ENCODE measurements at places on chromosomes 5 and 9.

GRCh38 chr5:43771611-43772031 lies 168.6 kb downstream of the NNT start:
- DNase-seq = no peak

DNA sequence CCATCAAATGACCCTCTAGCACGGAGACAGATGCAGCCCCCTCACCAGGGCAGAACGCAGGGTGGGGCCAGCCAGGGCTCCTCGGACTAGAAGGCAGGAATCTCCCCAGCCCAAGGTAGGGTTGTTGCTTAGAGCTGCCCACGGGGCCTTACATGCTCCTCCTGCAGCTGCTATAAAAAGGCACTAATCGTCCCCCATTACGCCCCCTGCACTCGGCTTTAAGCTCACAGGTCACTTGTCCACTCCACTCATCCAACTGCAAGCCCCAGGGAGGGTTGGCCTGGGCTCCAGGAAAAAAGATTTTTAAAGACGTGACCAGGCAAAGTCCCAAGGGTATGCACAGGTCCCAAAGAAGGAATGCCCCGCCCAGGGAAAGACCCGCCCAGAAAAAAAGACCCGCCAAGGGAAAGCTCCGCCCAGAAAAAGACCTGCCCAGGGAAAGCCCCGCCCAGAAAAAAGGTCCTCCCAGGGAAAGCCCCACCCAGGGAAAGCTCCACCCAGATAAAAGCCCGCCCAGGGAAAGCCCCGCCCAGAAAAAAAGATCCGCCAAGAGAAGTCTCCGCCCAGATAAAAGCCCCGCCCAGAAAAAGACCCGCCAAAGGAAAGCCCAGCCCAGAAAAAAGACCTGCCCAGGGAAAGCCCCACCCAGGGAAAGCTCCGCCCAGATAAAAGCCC lies 11.1 kb downstream of the GRIN1 start:
- no peak for DNase-seq

- no peak for DNase-seq
Observed at GRCh38 chr9:26502311-26502710, 390.3 kb downstream of the CAAP1 start.

DNA sequence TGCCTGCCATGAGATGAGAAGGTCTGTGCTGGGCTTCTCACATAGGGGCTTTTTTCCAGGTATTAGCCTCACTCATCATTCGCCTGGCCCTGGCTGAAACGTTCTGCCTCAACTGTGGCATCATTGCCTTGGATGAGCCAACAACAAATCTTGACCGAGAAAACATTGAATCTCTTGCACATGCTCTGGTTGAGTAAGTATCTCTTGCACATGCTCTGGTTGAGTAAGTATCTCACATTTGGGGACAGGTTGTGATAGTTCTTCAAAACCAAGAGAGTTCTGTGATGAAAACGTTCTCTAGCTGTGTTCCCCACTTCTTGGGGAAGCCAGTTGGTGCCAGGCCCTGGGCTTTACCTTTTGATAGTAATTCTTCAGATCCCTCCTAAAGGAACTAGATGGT lies 17.4 kb upstream of the IL13 start:
- no peak for DNase-seq

- no peak for DNase-seq
Observed at GRCh38 chr5:132301344-132302271, 7.4 kb downstream of the SLC22A4 start.
